Stimulated activated CD8-positive, alpha-beta memory T cell treated with anti-CD3 and anti-CD28 coated beads, Interleukin-15, amount 100 ng/mL, for 24 hours (primary cell): ENCODE measurements at places on chromosomes 5 and 9.

GRCh38 chr5:163478126-163478981 lies 17.9 kb downstream of the HMMR start:
- no peak for DNase-seq

DNA sequence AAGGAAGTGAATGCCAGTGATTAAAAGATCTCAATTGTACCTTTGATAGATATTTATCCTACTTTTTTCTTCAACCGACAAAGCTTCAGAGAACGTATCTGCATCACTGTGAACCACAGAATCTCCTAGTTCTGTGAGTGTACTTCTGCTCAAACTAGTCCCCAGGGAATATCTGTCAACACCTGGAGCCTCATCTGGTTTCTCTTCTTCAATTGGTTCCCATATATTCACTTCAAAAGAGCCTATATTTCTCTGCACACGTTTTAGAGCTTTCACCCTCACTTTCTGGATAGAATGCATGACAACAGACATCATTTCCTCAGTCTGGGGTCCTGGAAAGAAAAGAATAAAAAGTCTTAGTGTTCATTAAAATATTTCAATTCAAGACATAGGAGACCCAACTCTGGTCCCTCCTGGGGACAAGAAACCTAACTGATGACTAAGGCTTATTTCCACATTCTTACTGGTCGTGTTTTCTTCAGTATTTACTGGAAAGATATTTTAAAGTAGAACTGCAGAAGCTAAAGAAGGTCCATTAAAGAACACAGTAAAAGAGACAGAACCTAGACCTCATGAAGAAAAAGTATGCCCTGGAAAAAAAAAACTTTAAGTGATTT lies 64.3 kb downstream of the CPLANE1 start:
- DNase-seq = no peak

GRCh38 chr5:6752236-6752635 lies 39.0 kb downstream of the TENT4A start:
- DNase-seq = no peak

DNA sequence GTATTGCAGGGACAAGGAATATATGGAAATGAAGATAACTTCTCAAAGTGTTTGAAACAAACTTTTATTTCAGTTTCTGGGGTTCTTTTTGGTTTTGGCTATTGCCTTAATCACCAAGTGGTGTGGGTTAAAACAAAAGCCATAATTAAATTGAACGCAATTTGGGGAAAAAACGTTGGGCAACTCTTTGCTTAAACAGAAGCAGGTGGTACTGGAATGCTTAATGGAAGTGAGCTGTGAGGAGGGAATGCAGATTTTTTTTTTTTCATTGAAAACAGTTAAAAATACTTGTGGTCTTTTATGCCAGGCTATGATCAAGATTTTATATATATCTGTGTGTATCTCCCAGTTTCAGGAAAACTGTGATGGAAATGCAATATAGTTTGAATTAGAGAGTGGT lies 195.7 kb upstream of the TUT7 start:
- DNase-seq = no peak

DNA sequence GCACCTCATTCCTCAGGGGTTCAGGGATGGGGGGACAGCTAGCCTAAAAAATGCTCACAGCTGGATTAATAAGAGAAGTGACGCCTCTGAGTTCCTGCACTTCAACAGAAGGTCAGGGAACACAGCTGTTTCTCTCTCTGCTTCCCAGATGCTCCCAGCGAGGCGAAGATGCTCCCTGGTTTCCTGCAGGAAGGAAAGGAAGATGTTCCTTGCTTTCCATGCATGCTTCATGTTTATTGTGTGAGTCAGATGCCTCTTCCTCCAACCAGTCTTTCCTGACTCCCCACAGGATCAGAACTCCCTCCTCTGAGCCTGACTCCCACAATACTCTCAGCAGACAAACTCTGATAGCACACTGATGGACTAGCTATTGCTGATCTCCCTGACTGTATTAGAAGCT lies 71.9 kb downstream of the MFAP3 start:
- DNase-seq = no peak

DNA sequence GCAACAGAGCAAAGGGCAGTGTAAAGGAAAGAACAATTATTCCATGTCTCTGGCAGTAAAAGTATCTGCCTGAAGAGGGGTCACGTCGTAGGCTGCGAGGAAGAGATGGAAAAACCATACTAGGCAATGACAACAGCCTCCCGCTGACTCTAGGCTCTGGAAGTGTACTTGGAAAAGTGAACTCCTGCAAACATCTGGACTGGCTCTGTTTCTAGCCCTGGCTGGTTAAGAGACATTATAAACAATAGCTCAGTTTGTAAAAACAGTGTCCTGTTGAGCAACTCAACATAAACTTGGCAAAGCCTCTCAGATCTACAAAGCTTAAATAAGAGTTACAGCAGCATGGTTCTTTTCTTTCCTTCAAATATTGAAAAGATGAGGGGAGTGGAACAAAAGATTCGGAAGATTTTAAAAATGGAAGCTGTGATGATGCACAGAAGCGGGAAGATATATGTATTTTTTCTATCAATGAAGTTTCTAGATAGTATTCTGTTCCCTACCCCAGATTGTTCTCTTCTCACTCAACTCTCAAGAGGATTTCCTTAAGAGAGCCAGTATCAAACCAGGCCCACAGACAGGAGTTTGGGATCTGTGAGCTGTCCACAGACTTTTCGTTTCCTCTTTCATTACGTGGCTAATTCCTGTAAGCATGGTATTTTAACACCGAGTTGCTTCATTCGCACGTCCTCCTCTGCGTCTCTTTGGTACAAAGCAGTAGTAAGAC lies 79.4 kb downstream of the SPTLC1 start:
- DNase-seq = no peak

GRCh38 chr5:66438087-66438486 lies 158.1 kb upstream of the MAST4 start:
- DNase-seq = no peak

DNA sequence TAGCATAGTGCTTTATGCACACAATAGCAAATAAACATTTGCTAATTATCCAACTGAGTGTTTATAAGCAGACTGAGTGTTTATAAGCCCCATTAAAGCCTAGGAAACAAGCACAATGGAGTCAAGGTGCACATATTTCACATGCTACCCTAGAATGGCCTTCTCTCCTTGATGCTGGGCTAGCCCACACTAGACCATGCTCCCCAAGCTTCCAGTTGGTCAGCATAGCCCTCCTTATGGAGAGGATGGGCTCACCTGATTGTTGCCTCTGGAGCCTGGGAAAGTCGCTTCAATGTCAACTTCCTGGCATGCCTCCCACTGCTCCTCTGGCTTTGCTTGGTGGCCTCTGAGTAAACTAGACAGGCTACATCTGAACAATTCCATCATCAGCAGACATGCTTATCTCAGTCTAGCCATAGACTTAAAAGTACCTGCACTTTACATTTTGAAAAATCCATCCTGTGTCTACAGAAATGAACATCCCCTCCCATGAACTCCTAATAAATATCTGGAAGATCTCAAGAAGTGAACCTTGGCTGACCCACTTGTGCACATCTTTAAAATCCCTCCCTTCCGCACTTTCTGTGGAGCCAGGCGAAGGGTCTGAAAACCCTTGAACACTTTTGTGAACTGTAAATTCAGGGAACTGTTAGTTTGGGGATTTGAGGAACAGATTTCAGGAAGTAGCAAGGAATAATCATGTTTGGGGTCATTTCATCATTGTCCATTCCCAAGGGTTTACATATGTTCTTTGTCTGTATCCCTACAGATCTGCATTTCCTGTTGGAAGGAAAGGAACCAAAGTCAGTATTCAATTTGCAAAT lies 486.6 kb downstream of the ARHGEF28 start:
- no peak for DNase-seq

DNA sequence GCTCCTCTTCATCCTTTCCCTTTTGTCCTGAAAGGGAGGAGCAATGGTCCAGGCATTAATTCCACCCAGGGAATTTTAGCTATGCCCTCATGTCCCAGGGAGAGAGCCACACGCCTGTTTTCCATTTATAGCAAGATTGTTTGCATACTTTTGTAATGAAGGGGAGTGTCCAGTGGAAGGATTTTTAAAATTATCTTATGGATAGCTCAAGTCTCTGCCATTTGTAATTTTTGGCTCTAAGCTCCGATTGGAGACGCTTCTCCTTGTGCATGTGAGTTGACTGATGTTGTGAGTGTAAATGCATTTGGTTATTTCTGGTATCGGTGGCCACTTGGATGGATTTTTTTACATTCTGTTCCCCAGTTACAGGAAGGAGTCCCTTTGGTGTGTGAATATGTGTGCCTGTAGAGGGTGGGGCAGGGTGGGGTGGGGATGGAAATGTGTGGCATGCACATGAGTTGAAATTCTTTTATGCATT lies 7.2 kb upstream of the RPL26L1 start:
- no peak for DNase-seq

GRCh38 chr5:36606428-36607113 lies at the start of gene SLC1A3:
SLC1A3 (plus strand) TSS chr5:36606606; CDS start chr5:36608424, 1,818 bp downstream.
- no peak for DNase-seq

GRCh38 chr9:115261656-115262081 lies 143.7 kb upstream of the TNC start:
- DNase-seq = no peak

DNA sequence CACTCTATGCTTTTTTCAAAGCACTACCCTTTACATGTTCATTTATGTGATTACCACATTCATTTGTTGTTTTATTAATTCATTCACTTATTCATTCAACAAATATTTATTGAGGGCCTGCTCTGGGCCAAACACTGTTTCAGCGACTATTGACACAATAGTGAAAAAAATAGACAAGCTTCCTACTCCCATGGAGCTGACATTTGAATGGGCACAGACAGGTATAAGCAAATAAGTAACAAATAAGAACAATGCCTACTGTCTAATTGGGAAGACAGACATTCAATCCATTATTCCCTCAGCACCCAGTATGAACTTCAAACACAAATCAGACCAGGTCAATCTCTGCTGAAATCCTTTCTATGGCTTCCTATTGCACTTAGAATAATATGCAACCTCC lies 156.9 kb upstream of the NR3C1 start:
- no peak for DNase-seq

GRCh38 chr9:90966480-90967144 lies 165.0 kb downstream of the SYK start:
- DNase-seq = no peak

- no peak for DNase-seq
Observed at GRCh38 chr9:123947326-123947725, 17.4 kb upstream of the DENND1A start.

GRCh38 chr5:53424686-53425615 lies 55.5 kb upstream of the FST start:
- DNase-seq = no peak

DNA sequence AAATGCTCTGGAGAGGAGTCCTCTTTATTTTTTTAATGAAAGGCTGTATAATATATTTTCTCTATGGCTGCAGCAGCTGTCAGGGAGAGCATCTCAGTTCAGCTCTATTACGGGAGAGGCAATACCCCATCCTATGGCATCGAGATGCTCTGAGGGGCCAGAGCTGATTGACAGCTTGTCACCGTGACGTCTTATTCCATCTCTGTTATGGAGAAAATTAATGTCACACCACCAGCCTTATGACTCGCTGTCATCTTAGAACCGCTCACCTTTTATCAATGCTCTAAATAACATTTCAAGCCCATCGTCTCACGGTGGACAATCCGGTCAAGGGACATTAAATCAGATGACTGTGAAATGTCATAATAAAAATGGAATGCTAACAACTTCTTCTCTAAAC lies 273.5 kb downstream of the SLF1 start:
- DNase-seq = no peak
